ENCODE measurements at places on chromosomes 16 and 17. TPM values are rescaled to one million over a fixed set of nuclear protein-coding genes. Genes with fewer than 3 reads are reported as not detected.

GRCh38 chr17:9355846-9356245 is 219.8 kb downstream of the STX8 start:
- no peak for DNase-seq

DNA sequence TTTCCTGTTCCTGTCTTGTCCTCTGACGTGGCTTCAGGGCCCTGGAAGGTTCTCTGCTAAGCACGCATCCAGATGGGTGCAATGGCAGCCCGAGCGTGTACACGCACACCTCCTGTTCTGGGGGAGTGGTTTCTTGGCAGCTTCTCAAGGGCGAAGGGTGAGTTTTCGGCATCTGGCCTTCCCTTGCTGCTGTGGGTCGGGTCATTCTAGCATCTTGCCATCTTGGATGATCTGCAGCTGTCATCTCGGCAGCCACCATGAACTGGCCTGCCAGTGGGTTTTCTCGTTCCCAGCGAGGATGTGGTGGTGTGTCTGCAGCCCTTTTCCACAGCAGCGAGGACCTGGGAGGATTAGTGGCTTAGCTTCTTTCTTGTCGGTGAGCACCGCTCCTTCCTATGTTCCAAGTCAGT is 10.6 kb downstream of the MSI2 start:
- no peak for DNase-seq

CES4A gene
- 6.3 TPM for polyA plus RNA-seq

TLCD1 gene
- 2.9 TPM for polyA plus RNA-seq

- DNase-seq = no peak
Measured at GRCh38 chr17:37568350-37569053, 40.7 kb downstream of the SYNRG start.

DNA sequence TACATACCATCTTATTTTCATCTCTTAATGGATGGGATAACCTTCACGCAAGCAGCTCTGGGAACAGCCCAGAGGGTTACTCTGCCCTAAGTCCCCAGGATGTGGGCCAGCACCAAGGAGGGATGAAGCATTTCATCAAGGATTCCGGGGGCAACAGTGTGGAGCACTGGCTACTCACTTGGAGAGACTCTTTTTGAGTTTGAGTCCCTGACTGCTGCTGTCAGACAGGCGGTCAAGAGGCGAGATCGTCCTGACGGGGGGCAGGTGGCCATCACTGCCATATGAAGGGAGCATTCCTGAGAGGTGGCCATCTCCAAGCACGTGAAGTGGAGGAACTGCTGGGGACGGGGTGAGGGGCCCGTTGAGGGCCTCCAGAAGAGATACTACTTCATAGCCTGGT is 18.1 kb upstream of the FOXJ1 start:
- DNase-seq = no peak

DNA sequence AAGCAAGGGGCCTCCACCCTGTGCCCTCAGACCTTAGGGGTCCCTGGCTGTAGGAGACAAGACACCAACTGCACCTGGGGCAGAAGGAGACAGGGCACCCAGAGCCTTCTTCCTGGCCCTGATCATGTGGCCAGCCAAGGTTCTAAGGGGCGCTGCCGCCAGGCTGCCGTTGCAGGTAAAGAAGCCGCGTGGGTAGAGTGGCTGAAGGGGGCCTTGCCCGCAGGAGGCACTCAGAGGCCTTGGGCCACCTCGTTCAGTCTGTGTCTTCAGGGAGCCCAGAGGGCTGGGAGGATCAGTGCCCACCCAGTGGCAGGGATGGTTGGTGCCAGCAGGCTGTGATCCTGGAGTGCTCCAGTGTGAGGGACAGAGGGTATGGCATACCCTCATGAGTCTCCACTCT is 1.6 kb upstream of the AATK start:
- no peak for DNase-seq

DNA sequence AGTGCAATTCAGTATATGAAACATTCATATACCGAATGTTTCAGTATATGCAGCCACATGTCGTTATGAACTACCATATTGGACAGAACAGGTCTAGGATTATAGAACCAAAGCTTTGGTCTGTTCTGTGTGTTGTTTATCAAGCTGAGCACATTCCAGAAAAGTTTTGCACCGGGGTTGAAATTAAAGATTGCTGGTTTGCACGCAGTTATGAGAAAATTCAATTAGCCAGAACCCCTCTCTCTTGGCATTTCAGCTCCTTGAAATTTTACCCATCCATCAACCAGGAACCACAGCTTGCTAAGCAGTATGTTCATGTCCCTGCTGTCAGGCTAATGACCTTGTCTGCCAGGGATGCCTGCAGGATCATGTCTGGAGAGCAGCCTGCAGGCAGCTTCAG is 9.5 kb downstream of the KRT32 start:
- DNase-seq = no peak

Measured in left renal pelvis (tissue), 4 donors.